Caco-2 (cell line): ENCODE measurements at places on chromosomes 13 and 19.
A peak's percentile ranks its signal among the peaks of the same experiment; 100 is the strongest.

DNA sequence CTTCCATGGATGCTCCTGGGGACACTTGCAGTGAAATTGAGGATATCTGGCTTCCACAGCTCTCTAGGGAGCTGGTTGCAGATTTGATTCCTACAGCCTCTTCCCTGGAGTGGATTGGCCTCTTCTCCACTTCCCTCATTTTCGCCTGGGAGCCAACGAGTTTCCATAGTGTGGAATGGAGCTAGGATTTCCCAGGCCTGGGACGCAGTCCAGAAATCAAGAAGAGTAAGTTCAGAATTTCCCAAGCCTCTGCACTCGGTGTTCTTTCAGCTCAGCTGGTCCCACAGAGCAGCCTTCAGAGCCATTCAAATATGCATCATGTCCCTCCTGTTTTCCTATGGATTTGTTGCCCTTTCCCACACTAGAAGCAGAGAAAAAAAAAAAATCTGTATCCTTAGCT lies 68.2 kb downstream of the RAP2A start:
- no peak for DNase-seq

GRCh38 chr13:45385907-45386553 lies 32.1 kb downstream of the SLC25A30 start:
- DNase-seq: no peak

- DNase-seq: peak; percentile 80
Observed at GRCh38 chr19:17855280-17856152, 4.2 kb upstream of the RPL18A start.

DNA sequence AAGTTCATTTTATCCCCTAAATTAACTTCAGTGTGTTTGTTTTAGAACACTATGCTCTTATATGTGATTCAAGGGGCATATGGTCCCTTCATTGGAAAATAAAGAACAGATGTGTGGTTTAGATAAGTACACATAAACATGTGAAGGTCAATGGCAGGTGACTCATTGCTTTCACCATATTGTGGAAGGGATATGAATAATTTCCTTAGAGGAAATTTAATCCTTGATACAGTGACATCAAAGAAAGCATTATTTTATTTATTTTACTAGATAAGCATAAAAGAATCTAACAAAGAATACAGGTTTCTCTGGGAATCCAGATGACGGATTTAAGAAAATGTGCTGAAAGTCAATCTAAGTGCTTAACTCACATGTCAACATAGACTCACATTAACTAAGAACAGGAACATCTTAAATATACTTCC lies 373.5 kb downstream of the KCTD12 start:
- DNase-seq: no peak

- DNase-seq: no peak
Observed at GRCh38 chr13:34224877-34225276, 406.9 kb downstream of the RFC3 start.

DNA sequence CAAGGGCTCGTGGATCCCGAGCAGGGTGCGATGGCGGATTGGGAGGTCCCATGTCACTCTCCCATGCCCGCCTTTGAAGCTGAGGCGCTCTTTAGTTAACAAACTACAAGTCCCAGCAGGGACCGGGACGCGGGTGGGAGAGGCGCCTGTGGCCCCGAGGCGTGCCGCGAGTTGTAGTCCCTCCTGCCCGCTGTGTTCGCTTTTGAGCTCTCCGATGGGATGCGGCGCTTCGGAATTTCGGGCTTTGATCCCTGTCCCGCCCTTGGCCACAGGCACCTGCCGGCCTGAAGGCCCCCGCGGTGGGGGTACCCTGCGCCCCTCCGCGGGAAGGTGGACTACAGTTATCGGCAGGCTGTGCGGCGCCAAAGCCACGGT lies 11.0 kb downstream of the CYTH2 start:
- no peak for DNase-seq

GRCh38 chr19:12680034-12680433 lies 1.6 kb downstream of the DHPS start:
- DNase-seq: no peak

DNA sequence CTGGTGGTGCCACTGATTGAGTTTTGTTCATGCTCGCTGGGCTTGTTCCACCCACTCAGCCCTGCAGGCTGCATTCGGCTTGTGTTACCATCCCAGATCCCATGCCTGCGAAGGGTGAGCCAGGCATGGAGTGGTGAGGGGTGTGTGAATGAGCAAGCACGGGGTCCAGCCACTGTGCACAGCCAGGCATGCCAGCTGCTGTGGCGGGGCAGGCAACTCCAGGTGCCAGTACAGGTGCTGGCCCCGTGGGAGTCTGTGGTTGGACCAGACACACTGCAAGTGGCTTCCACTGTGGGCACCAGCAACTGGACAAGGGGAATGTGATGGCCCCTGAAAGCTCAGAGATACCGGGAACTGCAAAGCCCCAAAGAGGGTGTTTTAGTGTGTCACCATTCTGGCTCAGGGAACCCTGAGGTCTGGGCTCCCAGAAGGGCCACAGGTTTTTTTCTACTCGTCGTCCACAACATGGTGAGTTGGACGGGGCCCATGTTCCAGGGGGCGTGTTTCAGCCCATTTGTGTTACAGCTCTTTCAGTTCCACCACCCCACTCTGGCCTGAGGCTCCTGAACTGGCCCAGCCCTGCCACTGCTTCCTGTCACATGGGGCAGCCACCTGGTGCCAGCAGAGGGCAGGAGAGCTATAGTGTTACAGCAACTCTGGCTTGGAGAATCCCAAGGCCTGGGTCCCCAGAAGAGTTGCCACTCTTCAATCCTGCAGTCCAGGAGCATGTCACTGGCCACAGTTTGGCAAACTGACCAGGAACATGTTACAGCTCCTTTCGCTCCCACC lies 217.0 kb upstream of the OBI1 start:
- DNase-seq: peak; percentile 36

DNA sequence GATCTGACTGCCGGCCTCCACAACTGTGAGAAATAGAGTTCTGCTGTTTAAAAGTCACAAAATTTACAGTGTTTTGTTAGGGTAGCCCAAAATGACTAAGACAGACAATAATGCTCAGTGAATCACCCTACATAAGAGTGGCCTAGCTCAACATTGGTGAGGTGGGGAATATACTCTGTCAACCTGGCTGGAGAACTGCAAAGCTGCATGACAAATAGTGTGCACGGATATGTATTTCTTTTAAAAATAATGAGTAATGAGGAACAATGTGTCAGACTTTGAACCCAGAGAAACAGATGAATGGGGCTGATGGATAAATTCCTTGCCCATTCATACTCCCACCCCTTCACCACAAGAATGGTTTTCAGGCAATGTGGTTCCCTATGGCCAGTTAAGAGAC lies 372.4 kb downstream of the SUCLA2 start:
- DNase-seq: no peak

DNA sequence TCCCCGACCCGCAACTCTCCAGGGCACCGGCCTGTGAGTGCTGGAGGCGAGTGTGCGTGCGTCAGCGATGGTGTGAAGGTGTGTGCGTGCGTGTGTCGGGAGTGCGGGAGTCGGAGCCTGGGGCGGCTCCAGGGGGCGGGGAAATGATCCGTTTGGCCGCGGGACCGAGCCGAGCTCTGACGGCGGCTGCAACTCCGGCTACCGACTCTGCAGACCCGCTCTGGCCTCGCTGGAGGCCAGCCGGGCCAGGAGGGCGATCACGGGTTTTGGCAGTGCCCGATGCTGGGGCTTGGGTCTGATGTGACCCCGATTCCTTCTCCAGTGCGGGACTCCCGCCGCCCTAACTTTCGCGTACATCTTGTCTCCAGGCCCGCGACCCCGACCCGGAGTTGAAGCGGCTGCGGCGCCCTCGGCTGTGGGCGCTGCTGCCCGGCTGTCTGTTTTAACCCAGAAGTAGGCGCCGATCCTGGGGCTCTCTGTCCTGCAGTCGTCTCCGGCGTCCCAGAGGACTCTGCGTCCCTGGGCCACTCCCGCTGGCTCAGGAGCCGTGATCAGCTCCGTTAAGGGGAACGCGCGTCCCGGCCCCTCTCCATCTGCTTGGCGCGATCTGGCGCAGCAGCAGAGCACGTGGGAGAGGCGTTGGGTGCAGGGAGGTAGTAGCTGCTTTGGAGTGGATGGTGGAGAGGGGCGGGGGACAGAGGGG lies 1.2 kb downstream of the CHST8 start:
- DNase-seq: no peak

DNA sequence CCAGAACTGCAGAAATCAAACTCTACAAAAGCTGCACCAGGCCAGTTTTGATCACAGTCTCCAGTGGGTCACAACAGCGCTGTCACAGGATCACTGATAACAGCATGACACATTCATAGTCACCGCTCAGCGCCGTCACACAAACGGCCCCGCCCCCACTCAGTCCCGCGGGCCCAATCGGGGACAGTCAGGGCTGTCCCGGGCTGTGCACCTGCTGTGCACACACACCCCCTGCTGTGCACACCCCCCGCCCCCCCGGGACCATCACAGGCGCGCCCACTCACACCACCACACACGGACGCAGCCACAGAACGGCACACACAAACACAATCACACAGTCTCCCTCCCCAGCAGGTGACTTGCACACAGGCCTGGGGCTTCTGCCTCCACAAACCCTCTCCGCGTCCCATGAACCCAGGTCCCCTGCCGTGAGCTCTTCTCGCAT lies 435 bp upstream of the ZNF382 start:
- no peak for DNase-seq

GRCh38 chr19:49579193-49579592 lies 1.2 kb downstream of the NOSIP start:
- DNase-seq: no peak

- no peak for DNase-seq
Observed at GRCh38 chr13:51465124-51465523, 12.3 kb upstream of the INTS6 start.

- DNase-seq: peak; percentile 67
Observed at GRCh38 chr19:5046339-5047039, 77.6 kb downstream of the KDM4B start.

DNA sequence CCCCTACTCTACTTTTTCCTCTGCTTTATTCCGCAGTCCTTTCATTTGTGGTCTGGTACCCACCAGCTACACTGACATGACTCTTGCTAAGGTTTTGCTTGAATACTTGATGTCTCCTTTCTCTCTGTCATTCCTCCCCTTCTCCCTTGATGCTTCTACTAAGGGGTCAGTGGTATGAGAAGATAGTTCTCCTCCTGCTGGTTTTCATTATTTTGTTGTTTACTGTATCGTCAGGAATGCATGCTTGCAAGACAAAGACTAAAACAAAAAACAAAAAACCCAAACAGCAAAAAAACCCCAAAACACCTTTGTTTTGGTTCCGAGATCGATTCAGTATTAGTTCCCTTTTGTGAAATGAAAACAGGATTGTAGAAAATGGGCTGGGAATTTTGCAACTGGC lies 59.5 kb downstream of the PCCA start:
- DNase-seq: no peak

GRCh38 chr19:47370045-47370611 lies 21.0 kb downstream of the DHX34 start:
- DNase-seq: no peak

- no peak for DNase-seq
Observed at GRCh38 chr19:55213547-55213946, 4.2 kb upstream of the PTPRH start.

DNA sequence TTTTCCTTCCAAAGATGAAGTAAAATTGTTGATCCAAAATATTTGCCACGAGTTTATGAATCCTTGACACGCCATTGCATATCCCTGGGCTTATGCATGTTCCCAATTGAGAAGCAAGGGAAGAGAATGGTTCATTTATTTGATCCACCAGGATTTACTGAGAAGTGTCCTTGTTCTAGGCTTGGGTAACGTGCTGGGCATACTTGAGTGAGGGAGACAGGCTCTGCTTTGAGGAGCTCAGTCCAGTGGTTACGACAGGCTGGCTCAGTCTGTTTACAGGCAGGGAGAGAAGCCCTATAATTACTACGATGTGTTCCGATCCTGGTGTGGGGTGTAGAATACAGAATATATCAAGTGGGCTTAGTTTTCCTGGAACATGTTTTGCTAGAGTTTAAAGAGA lies 6.3 kb upstream of the PNMA8C start:
- no peak for DNase-seq

GRCh38 chr13:79992111-79992510 lies 348.8 kb downstream of the SPRY2 start:
- no peak for DNase-seq

GRCh38 chr13:112060282-112060830 lies 6.6 kb upstream of the SOX1 start:
- no peak for DNase-seq
